ENCODE measurements at places on chromosomes 11 and 22. TPM values are rescaled to one million over a fixed set of nuclear protein-coding genes. Genes with fewer than 3 reads are reported as not detected.
A peak's percentile ranks its signal among the peaks of the same experiment; 100 is the strongest.

GRCh38 chr11:116931206-116931953 lies 94.0 kb upstream of the APOA1 start:
- no peak for DNase-seq

Gene CASP4
- 177 TPM for total RNA-seq

DNA sequence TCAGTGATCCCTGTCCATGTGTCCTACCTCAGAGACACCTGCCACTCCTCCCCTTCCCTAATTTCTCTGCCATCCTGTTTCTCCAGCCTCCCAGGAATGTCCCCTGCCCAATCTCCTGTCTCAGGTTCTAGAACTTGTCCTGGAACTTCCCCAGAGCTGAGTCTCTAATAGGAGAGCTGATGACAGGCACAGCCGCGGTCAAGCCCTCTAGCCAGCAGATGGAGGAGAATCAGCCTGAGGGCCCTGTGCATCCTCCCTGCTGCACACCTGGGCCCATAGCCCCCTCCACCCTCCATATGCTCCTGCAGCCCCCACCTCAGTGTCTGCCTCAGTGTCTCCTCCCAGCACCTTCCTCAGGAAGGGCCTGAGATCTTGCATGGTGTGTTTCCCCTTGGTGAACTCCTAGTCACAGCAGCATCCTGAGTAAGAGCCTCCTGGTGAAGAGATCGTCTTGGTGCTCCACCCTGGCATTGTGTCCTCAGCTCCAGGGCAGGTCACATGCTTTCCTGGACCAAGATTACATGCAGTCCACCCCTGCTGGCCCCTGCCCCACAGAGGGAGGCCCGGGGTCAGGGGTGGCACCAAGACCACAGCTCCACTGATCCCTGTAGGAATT lies 43.9 kb upstream of the VPREB1 start:
- DNase-seq = no peak

- no peak for DNase-seq
Observed at GRCh38 chr11:67548555-67549110, 25.4 kb upstream of the CABP2 start.

GRCh38 chr11:58963551-58964104 lies 24.3 kb downstream of the GLYATL1 start:
- DNase-seq = no peak

- DNase-seq = no peak
Observed at GRCh38 chr22:23192558-23192957, 12.2 kb downstream of the BCR start.

Gene APOA5
- total RNA-seq = not detected

GRCh38 chr11:66340596-66341501 lies 4.1 kb downstream of the BRMS1 start:
- no peak for DNase-seq

Gene FOLR1
- total RNA-seq = not detected

DNA sequence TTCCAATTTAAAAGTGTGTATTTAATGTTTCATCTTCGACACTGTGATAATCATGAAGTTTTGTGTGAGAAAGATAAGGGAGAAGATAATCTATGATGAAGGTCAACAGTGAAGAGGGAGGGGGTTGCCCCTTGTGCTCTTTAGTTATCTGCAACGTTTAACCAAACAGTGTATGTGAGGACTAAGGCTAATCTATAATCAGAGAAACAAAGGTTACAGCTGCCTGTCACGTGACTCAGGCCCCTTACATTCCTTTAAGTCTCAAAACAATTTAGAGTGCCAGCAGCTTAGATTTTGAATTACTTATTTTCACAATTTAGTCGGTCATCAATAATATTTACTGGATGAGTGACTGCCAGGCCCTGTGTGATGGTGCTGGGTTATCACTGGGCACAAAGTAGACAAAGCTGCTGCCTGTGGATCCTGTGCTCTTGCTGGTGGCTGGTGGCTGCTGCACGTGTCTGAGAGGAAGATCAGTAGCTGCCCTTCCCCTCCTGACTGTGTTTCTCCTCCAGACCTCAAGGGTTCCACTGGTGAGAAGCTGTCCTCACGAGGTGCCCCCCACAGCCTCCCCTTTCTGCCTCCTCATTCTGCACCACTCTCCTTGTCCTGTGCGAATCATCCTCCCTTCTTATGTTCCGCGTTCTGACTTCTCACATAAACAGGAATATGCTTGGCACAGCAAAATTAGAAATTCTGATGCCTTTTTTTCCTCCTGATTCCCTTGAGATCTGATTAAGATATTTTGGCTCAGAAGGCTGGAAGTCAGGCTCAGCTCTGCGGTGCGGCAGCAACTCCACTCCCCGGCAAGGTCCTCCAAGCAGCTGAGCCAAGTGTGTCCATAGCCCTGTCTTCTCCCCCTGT lies 331.1 kb upstream of the B3GAT1 start:
- DNase-seq = no peak

- DNase-seq = peak; percentile 9
Observed at GRCh38 chr11:131037873-131038272, 121.6 kb upstream of the SNX19 start.

Gene TEAD1
- total RNA-seq = 26.9 TPM

- no peak for DNase-seq
Observed at GRCh38 chr11:63608353-63609345, 5.6 kb downstream of the PLAAT3 start.

- DNase-seq = peak; percentile 45
Observed at GRCh38 chr22:36433318-36434231, 45.8 kb upstream of the MYH9 start.

Gene LSP1
- under 0.01 TPM for total RNA-seq

GRCh38 chr11:62149986-62150886 lies 26.4 kb downstream of the INCENP start:
- no peak for DNase-seq

- peak; percentile 89 for DNase-seq
Observed at GRCh38 chr22:50115693-50116092, 25.9 kb downstream of the MOV10L1 start.

DNA sequence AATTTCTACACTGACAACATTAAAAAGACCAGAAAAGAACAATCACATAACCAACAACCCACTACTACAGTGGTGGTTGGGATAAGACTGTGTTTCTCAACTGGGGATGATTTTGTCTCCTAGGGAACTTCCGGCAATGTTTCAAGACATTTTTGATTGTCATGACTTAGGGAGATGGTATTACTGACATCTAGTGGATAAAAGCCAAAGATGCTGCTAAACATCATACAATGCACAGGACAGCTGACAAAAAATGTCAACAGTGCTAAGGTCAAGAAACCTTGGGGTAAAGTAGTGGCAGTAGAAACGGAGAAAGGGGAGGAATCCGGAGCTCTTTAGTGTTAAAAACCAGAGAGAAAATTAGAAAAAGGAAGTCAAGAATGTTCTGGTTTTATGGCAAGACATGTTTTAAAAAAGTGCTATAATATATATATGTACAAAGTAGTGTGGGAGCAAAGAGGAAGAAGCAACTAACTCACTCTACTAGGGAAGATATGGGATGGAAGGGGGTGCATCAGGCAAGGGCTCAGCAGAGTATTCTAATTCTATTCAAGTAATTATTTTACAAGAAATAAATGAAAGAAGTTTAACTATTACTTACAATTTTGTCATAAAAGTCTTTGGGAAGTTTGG lies 37.2 kb downstream of the CKAP5 start:
- peak; percentile 49 for DNase-seq

GRCh38 chr11:83922318-83922717 lies 636.2 kb upstream of the CCDC90B start:
- DNase-seq = no peak

Gene TEX12
- not detected for total RNA-seq

All from dermis microvascular lymphatic vessel endothelial cell (primary cell).